ENCODE measurements at places on chromosomes 5 and 9.

DNA sequence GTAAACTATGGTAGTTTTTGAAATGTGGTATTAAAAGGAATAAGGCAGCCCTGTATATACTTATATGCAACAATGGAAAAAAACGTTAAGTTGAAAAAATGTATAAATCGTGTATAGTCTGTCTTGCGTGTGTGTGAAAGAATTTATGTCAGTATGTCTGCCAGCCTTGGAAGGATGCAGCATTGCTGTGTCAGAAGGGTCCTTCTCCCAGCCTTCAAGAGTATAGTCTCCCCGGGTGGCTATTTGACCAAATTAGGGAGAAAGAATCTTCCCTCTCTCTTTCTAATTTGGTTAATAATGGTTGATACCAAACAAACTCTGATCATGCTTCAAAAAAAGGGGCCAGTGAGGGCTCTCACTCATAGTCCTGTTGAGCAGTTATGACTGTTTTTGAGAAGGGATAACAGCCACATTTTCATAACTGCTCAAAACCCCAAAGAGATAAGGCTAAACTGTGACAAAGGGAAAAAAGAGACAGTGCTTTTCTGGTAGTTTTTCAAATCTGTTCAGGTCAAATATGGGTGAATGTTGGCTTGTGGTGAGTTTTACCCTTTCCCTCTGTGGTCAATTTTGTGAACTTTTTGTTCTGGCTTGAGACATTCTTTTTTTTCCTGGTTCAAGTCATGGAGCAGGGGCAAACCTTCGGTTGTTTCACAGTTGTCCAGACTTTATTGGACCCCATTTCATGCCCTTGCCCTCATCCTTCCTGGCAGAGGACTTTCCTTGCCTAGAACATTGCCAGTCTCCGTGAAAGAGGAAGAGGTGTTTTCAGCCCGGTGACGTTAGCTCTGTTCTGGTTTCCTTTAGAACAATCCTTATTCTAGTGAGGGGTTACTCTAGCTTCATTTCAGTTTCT, 21.0 kb downstream of the SNX30 start:
- DNase-seq: no peak

- DNase-seq: peak; percentile 30
Observed at GRCh38 chr9:114484854-114485443, 20.3 kb downstream of the WHRN start.

DNA sequence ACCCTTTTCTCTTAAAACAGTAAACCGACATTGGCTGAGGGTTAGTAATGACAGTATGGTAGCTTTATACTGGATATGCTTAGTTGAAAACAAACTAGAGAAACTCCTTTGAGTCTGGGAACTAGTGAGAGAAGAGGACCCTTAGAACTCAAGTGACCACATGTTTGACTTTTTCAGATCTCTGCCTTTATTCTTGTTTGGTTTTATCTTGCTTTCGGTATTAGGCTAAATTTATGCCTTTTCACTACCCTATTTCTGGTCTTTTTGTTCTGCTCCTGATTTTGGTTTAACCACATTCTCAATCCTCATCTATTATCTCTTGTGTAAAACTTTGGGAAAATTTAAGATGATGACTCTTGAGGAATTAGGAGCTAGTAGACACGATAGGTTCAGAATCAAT, 11.0 kb downstream of the SNAPC3 start:
- DNase-seq: no peak

- DNase-seq: no peak
Observed at GRCh38 chr5:178425621-178426068, 164.5 kb downstream of the COL23A1 start.

DNA sequence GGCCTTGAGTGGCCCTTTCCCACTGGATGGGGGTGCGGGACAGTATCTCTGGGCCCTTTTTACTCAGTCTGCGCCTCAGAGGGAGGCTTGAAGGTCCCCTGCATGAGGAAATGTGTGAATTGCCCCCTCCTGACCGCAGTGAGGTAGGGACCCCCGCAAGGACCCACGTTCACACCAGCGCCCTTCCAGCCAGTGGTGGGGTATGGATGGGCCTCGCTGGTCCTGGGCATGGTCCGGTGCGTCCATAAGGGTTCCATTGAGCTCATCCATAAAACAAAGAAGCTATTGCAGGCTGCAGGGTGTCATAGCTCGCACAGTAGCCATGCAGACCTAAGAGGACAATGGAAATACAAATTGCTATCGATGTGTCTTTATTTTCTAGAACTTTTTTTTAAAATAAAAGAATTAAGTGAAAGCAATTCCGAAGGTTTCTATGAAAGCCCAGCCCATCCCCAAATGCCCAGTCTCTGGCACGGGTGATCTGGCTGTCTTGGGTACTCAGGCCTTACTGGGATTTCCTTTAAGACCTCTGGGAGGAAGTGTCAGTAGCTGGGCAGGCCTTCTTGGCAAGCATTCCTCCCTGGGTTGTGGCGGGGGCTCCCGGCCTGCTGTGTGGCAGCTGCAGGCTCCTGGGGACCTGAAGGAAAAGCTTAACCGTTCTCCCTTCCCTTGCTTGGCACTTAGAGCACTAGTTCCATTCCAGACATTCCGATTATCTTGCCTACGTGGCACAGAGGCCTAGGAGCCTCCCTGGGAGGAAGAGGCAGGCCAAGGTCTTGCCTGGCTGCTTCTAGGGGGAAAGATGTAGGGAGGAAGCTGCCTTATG, 1.5 kb upstream of the SEMA5A start:
- DNase-seq: no peak

DNA sequence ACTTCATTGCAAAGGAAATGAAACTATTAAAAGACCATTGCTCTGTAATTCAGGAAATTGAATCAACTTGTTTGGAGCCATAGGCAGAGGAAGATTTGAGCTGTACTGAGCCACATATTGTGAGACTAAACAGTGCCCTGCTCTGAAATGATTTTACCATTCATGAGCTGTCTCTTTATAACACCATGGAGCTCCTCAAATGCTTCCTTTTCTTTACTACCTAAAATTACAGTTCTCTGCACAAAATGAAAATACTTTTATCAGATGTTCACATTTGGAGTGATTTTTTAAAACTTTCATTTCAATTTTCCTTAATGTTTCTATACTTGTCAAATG, 97.9 kb downstream of the NLN start:
- no peak for DNase-seq

GRCh38 chr9:77851882-77852595, 179.6 kb downstream of the GNAQ start:
- no peak for DNase-seq

All from activated CD4-positive, alpha-beta T cell treated with anti-CD3 and anti-CD28 coated beads, Interleukin-2, amount 10 ng/mL, durations not matched to agents 7 days and 5 days (primary cell).